ENCODE measurements at places on chromosomes 3 and 15.

DNA sequence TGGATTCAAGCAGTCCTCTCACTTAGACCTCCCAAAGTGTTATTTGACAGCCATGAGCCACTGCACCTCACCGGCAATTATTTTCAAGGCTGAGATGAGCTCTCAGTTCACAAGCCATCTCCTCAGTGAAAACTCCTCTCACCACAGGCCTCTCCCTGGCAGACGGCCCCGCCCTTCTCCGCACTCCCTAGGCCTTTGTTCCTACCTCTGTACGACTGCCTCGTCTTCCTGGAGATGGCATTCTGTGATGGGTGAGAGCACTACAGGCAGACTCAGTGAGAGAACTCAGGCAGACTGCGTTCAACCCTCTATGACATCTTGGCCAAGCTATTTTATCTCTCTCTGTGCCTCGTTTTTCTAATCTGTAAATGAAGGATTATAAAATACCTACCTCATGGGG lies 67.0 kb upstream of the TPM1 start:
- DNase-seq, result no peak

- peak; percentile 87 for DNase-seq
Observed at GRCh38 chr3:111676211-111677006, 81.3 kb upstream of the ZBED2 start.

DNA sequence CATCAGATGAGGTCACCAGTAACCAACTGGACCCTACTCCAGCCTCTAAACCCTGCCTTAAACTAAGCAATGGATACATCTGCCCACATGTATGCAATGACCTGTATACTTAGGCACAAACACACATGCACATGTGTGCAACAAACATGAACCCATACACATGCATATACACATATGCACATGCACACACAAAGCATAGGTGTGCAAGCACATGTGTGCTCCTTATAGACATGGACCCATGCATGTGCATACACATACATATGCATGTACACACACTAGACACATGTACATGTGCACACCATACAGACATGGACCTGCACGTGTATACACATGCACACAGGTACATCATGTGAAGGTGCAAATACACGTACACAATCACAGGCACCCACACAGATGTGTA lies 8.6 kb upstream of the TRH start:
- no peak for DNase-seq

DNA sequence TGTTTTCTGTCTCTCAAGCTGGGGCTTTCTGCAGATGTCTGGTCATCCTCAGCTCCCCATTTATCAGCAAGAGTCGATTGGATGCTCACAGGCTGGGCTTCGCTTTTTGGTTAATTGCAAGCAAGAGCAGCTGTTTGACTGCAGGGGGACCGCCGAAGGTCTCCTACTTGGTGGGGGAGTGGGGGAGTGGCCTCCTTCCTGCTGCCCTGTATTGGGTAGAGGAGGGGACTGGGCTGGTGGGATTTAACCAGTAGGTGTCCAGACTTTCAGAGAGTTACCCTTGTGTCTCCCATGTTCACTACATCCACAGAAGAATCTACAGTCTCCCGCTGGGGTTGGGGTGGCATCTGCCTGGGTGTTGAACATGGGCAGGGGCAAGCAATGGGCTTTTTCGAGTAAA lies 78.7 kb downstream of the PLXNA1 start:
- no peak for DNase-seq

- no peak for DNase-seq
Observed at GRCh38 chr15:61654918-61655317, 405.3 kb downstream of the VPS13C start.

- peak; percentile 89 for DNase-seq
Observed at GRCh38 chr3:186882881-186883685, 40.6 kb downstream of the ADIPOQ start.

GRCh38 chr15:96031426-96032110 lies 298.9 kb upstream of the NR2F2 start:
- DNase-seq, result no peak

GRCh38 chr15:49366496-49366895 lies 56.5 kb upstream of the FGF7 start:
- DNase-seq, result no peak

DNA sequence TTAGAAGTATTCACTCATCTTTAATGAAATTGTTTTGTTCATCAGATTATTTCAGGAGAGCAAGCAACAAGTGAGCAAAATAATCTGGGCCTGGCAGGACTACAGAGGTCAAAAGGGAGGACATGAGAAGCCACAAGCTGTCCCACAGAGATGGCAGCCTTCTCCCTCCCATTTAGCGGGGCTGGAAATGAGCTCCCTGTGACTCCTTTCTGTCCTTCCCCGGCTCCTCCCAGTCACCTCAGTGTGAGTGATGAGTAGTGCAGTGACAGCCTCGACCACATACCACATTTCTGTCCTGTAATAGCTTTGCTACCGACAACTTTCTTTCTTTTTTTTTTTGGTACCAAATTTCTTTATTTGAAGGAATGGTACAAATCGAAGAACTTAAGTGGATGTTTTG lies 38.0 kb downstream of the RAB7A start:
- no peak for DNase-seq

- no peak for DNase-seq
Observed at GRCh38 chr3:153835540-153835939, 285.6 kb upstream of the ARHGEF26 start.

GRCh38 chr3:141044695-141045641 lies 6.2 kb upstream of the SPSB4 start:
- DNase-seq, result no peak

DNA sequence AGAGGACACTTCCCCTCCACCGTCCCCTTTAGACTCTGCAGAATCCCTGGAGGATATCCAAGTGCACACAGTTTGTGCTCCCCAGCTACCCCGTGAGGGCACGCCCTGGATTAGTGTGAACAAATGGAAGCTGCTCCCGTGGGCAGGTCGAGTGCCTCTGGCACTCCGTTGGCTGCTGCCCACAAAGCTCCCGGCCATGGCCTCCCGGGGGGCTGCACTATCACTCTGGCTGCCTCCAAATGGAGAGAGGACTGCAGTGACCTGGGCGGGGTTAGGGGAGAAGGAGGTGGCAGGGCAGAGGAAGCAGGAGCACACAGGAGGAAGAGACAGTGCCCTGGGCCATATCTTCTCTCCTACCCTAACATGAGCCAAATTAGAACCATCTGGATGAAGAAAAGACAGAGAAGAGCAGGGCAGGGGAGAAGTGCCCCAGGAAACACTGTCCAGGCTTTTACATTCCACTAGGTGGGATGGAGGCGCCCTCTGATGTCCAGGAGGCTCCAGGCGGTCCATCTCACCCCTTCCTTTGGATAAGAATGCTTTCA lies 29.4 kb upstream of the ACAD9 start:
- DNase-seq, result peak; percentile 54

GRCh38 chr3:46089237-46090011 lies 62.1 kb upstream of the XCR1 start:
- peak; percentile 97 for DNase-seq

DNA sequence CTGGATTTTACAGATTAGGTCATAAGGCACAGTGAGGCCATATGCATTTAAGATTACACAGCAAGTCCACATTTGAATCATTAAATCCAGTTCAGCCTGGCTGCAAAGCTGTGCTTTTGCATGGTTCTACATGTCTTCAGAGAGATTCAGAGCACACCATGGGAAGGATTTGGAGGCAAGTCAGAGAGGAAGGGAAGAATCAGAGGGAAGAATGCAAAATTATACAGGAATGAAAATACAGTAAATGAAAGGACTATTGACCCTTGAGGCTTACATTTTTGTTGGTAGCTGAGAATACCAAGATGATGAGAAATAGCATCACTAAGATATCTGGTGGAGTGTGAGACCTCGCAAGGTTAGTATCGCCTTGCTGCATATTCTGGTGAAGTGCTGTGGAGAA lies 13.9 kb downstream of the FILIP1L start:
- DNase-seq, result peak; percentile 72

DNA sequence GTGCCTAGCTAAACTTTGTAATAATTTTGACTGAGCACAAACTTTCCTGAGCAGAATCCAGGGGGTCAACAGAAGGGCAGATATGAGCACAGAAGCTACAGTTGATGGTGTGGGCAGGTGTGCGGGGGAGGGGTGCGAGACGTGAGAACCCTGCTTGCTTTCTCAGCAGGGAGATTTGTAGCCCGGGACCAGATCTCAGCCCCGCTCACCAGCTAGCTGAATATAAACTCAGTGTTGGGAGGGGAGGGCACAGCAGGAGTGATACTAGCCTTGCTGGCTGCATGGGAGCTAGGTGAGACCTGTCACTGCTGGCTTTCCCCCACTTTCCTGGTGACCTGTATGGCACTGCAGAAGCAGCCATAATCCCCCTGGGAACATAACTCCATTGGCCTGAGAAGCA lies 83.4 kb downstream of the CLDN1 start:
- no peak for DNase-seq

DNA sequence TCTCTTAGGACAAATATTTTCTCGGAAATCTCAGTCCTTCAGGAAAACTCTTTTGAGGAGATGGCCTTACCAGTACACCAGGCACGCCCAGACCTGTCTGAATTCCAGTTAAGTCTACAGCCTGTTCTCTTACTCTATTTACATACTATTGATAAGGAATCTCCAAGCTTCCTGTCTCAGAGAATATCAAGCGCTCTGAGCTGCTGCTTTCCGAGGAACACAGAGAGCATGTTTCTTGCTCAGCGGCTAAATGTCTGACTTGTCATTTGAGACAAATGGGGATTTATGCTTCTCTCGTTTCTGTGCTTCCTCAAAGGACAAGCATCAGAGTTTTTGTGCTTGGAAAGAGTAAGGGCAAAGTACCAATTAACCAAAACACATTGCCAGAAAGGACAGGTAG lies 112.4 kb upstream of the CCDC54 start:
- no peak for DNase-seq

DNA sequence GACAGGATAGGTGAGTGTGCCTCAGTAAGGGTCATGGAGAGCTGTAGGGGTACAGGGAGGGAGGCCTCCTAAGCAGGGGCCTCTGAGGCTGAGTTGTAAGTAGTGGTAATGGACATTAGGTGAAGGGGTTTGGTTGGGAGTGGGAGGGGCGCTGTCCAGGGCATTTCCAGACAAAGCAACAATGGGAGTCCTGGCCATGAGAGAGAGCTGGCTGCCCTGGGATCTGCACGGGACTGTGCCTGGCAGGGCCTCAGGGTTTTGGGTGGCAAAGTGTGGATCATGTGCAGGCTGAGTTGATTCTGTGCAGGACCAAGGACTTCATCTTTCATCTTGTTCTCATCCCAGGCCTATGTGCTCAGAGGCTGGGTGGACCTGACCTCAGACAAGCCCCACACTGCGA lies 4.6 kb downstream of the TTC21A start:
- DNase-seq, result no peak

DNA sequence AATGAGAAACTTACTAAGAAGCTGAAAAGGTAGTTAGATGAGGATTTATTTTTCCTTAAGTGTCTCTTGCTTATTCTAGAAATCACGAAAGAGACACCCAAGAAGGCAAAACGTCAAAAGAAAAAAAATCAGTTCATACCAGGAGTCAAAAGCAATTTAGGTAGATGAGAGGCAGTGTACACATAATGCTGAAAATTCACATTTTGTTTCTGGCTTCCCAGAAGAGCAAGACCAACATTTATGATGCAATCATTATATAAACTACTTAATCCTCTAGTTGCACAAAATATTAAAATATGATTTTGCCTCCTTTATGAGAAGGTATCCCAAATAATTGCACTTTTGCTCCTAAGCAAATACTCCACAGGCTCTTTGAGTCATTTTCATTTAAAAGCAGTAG lies 228.0 kb downstream of the FMN1 start:
- no peak for DNase-seq

DNA sequence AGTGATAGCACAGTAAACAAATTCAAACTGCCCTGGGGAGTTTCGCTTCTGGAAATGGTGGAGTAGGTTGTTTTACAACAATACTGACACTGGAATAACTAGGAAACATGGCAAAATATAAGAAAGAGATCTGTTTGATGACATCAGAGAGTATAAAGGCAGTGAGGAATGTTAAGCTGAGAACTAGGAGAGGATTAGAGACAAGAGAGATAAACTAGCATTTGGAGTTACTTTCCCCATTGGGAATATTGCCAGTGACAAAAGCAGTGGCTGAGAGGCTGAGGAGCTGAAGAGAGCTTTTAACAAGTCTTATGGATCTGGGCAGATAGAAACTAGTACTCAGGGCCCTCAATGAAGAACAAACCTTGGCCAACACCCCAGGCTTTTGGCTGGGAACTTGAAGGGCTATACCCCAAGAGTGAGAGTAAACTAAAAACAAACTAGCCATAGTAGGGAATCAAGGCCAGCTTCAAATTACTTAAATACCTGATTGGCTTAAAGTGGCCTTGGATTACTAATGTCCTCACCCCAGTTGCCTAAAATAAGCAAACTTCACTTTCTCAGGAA lies 280.4 kb downstream of the KLF13 start:
- DNase-seq, result peak; percentile 6

GRCh38 chr3:79885407-79885806 lies 117.6 kb upstream of the ROBO1 start:
- no peak for DNase-seq

- no peak for DNase-seq
Observed at GRCh38 chr3:27024493-27024892, 344.7 kb downstream of the NEK10 start.

- DNase-seq, result no peak
Observed at GRCh38 chr3:127288921-127289705, 1.3 kb upstream of the PRR20G start.

- no peak for DNase-seq
Observed at GRCh38 chr3:105315815-105316214, 50.9 kb upstream of the ALCAM start.

DNA sequence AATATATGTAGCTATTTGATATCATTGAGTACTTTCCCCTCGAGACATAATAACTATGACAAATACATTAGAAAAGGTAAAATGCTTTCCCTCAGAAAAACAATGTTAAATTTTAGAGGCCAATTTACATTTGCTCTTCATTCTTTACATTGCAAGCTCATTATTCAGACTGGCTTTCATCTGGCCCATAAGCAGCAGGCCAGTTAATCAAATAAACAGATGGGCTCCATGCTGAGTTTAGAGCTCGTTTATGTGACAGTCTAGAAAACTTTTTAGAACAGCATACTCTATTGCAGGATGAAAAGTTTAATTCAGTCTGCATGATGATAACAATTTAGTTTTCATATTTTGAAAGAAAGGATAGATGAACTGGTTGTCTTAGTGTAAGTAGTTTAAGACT lies 150.6 kb downstream of the DUT start:
- DNase-seq, result peak; percentile 67

- DNase-seq, result peak; percentile 56
Observed at GRCh38 chr15:78301828-78302227, 2.4 kb upstream of the SKIC8 start.

- DNase-seq, result no peak
Observed at GRCh38 chr15:101483462-101483861, 6.0 kb downstream of the PCSK6 start.

GRCh38 chr15:81897057-81897677 lies 148.7 kb downstream of the MEX3B start:
- peak; percentile 87 for DNase-seq

GRCh38 chr3:39180183-39180545 lies 12.2 kb downstream of the XIRP1 start:
- no peak for DNase-seq

DNA sequence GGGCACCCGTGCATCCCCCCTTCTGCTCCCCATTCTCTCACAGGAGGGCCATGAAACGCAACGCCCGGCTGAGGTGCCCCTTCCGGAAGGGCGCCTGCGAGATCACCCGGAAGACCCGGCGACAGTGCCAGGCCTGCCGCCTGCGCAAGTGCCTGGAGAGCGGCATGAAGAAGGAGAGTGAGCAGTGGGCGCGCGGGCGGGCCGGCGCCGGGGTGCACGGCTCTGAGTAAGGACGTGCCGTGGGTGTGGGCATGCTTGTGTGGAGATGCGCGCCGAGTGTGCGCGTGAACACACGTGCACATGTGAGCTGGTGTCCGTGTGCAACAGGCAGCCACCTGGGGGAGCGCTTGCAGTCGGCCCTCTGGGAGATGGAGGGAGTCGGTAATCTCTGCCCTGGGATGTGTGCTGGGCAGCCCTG lies 28.1 kb downstream of the NR1I2 start:
- DNase-seq, result peak; percentile 37
